GDM1 (cell line): ENCODE measurements at places on chromosomes 4 and X.

DNA sequence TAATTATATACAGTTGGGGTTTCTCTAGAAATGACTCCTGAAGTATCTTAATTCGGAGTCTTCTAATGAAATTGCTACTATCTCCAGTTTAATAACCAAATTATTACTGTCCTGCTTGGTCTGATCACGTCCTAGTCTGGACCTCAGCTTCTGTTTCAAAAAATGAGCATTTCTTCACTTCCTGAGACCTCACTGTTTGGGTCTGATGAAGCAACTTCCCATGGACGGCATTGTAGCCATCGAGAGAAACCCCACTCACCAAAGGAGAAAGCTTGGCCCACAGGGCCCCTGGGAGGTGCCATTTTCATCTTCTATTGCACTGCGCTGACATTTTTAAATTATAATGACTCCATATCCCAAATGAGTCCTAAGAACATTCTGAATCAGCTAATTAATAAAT is 178.0 kb downstream of the MGST2 start:
- no peak for DNase-seq

GRCh38 chr4:173490256-173490655 is 39.8 kb downstream of the HAND2 start:
- DNase-seq: no peak

GRCh38 chr4:123783921-123784320 is 387.3 kb downstream of the SPRY1 start:
- no peak for DNase-seq

DNA sequence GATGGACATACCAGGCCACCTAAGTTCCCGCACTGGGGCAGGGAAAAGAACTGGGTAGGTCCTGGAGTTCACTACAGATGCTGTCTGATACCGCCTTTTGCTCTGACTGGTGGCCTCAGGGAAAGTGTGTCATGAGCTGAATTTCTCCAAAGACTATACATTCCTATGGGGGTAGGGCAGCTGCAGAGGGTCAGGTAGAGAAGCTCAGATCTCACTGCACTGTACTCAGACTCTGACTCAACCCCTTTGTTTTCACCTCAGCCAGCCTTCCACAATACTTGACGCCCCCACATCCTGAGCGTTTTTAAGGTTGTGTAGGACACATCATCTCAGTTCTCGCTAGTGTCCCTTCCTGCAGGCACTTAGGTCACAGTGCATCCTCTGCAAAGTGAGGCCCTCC is 7.8 kb downstream of the GATB start:
- DNase-seq: no peak

DNA sequence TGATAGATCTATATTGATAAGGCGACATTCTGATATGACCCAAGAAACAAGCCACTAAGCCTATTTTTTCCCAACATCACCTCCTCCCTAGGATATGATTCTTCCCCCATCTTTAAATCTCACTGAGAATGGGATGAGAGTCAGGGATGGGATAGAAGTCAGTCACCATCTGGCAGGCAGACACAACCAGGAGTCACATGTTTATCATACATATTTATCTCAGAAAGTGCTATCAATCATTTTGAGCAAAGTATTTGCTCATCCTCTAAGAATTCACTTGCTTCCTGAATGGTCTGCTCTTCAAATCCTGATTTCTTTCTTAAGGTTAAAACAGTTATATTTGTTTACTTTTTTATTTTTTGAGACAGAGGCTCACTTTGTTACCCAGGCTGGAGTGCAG is 20.3 kb downstream of the DNAAF6 start:
- DNase-seq: no peak

- no peak for DNase-seq
Measured at GRCh38 chr4:94559351-94559806, 107.6 kb downstream of the PDLIM5 start.

DNA sequence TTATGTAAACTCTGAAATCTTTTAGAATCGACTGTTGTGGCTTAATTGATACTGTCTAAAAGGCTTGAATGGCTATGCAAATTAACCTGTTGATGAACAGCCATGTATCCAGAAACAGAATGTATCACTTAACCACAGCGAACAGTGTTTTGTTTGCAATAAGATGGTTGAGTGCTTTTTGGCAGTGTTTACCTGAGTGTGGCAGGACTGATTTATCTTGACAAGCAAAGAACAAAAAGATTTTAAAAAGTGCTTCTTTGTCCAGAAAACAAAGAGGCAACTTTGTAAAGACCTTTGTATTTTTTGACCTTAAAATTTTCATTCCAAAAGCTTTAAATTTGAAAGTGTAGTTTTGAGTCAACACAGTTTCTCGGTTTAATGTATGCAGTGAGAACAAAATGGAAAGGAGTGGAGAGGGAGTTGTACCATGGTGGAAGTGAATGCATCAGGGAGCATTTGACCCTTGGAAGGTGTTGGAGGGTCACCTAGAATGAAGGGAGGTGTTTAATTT is 18.0 kb downstream of the ARHGAP10 start:
- DNase-seq: no peak
